Choroid plexus epithelial cell (primary cell): ENCODE measurements at places on chromosomes 11 and 22.

GRCh38 chr11:64437426-64437825 is 78.5 kb downstream of the RPS6KA4 start:
- DNase-seq: no peak

GRCh38 chr22:29217827-29218757 is 12.4 kb downstream of the EMID1 start:
- DNase-seq: no peak

- DNase-seq: peak; percentile 90
These were observed 25.5 kb downstream of the NNMT start for GRCh38 chr11:114321621-114322257.

GRCh38 chr11:30587269-30587812 is 1.2 kb upstream of the MPPED2 start:
- no peak for DNase-seq

GRCh38 chr11:73547706-73548595 is 50.0 kb downstream of the FAM168A start:
- DNase-seq: no peak
